ENCODE measurements at places on chromosomes 2 and 18.

GRCh38 chr2:240468303-240469238 lies 33.1 kb downstream of the GPC1 start:
- DNase-seq = no peak

GRCh38 chr2:176234940-176235339 lies 34.3 kb upstream of the MTX2 start:
- no peak for DNase-seq

GRCh38 chr18:75210274-75211001 lies at the start of gene TSHZ1:
Gene TSHZ1 (plus strand): TSS chr18:75210797. CDS start chr18:75211877, 1,080 bp downstream.
- peak; percentile 90 for DNase-seq

DNA sequence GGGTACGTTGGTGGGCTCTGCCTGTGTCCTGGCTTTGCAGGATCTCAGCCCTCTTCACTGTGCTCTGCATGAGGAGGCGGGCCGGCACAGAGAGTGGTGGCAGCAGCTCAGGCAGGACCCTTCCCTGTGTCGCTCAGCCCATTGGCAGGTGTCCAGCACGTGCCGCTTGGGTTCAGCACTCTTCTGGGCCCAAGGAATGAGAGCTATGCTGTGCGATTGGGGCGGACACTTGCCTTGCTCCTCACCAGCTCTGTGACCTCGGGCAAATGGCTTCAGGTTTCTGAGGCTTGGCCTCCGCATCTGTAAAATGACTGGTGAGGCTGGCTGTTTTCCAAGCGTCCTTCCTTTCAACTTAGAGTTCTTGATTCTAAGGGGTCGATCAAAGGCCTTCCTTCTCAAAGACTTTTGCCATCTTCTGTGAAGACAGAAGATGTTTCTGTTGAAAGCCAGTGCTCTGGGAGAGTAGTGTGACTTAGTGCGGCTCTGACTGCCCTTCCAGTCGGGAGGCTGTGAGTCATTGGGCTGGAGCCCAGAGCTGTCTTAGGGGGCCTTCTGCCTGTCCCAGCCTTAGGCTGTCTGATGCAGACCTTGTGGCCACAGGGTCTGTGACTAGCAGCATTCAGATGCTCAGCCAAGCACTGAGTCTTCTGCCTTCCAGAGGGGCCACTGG lies 35.6 kb downstream of the GLI2 start:
- DNase-seq = no peak

DNA sequence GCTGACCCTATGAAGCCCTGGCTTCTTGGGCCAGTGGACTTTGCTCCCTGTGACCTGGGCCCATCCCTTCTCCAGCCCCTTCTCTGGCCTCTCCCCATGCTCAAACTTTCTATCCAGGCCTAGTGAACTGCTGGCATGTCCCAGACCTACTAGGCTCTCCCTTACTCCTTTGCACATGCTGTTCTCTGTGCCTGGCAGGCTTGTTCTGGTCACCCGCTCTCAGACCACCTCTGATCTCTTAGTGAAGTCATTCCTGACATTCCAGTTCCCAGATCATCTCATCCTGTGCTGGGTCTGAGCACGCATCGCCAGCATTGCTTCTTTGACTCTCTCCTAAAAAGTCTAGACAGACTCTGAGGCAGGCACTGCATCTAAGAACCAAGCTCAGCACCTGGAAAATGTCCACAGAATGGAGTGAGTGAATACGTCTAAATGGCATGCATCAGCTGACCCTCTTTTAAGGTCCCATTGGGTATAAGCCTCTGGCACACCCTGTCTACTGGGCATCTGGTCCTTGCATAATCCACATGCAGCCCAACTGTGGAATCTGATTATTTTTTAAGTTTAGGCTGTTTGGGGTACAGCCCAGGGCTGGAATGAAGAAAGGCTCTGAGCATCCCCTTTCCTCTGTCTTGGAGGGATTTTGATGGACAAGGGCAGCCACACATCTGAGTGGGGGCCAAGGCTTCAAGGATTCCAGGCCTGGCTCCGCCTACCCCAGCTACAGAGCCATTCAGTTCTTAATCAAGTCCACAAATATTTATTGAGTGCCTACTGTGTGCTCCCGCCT lies 130.6 kb upstream of the HAAO start:
- DNase-seq = no peak
